ENCODE measurements at places on chromosomes 2 and 18. TPM values are rescaled to one million over a fixed set of nuclear protein-coding genes. Genes with fewer than 3 reads are reported as not detected.

LMAN2L gene
- 20.2 TPM for total RNA-seq

REG3A gene
- not detected for total RNA-seq

TXNDC2 gene
- total RNA-seq: not detected

SERPINB11 gene
- total RNA-seq: not detected
